Dermis lymphatic vessel endothelial cell (primary cell): ENCODE measurements at places on chromosomes 4 and X. TPM values are rescaled to one million over a fixed set of nuclear protein-coding genes. Genes with fewer than 3 reads are reported as not detected.

Gene NALF2
- 0.11 and 0.17 TPM in 2 replicates for total RNA-seq

Gene XK
- total RNA-seq = under 0.01 TPM in 2 replicates

Gene COL25A1
- total RNA-seq = under 0.01 and 0.26 TPM in 2 replicates

Gene REELD1
- total RNA-seq = not detected in 2 replicates

Gene RHOH
- under 0.01 TPM in 1 of 2 replicates, not detected in the other for total RNA-seq

Gene ELK1
- total RNA-seq = 10.3 and 10.9 TPM in 2 replicates

Gene FAM184B
- total RNA-seq = not detected in 2 replicates

Gene MAGEE1
- 0.33 and 0.60 TPM in 2 replicates for total RNA-seq

Gene BEX1
- total RNA-seq = 0.33 TPM in 1 of 2 replicates, not detected in the other

Gene SLC39A8
- 2.6 and 10.7 TPM in 2 replicates for total RNA-seq

Gene MAOB
- total RNA-seq = 0.09 TPM in 1 of 2 replicates, not detected in the other

Gene NKX6-1
- total RNA-seq = not detected in 2 replicates

Gene ASB12
- total RNA-seq = not detected in 2 replicates
